MCF 10A (cell line): ENCODE measurements at places on chromosomes 5 and 9.

- no peaks in the 10 kb centered on the region for H3K4me1 ChIP-seq
- H3K27me3 ChIP-seq, result peaks cover 11% of the 10 kb centered on the region
- no peaks in the 10 kb centered on the region for H3K36me3 ChIP-seq
- no peak overlapping the region for H3K4me3 ChIP-seq
Measured at GRCh38 chr5:136202469-136203205, 9.7 kb upstream of the SMIM32 start.

DNA sequence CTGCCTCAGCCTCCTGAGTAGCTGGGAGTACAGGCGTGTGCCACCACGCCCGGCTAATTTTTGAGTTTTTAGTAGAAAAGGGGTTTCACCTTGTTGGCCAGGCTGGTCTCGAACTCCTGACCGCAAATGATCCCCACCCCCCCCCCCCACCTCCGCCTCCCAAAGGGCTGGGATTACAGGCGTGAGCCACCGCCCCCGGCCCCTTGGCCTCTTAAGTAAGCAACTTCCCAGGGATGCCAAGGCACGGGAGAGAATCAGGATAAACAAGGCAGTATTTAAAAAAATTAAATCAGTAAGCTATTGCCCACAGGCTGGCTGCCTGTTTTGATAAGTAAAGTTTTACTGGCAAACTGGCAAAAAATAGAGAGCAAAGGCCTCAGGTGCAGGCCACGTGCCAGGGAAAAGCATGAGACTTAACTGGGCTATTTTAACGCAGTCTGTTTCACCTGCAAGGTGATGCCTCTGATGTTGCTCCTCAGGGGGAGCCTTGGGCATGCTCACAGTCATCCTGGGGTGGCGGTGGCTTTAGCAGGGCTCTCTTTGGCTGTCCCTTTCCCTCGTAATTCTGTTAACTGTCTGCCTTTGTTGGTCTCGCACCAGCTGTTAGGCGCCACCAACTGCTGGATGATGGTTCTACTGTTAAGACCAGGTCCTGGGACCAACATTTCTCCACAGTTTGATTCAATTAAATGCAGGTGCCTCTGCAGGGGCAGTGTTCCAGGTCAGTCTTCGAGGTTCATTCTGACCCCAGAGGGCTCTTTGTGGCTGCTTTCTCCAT lies 19.4 kb upstream of the RNF130 start:
- no peak overlapping the region for H3K4me3 ChIP-seq
- peak; percentile 61 for DNase-seq
- H3K4me1 ChIP-seq, result no peaks in the 10 kb centered on the region
- no peaks in the 10 kb centered on the region for H3K27me3 ChIP-seq
- no peaks in the 10 kb centered on the region for H3K36me3 ChIP-seq
- H3K27ac ChIP-seq, result no peak overlapping the region

GRCh38 chr9:32348106-32348695 lies 36.2 kb upstream of the ACO1 start:
- no peak overlapping the region for H3K4me3 ChIP-seq
- no peaks in the 10 kb centered on the region for H3K36me3 ChIP-seq
- DNase-seq, result no peak
- H3K4me1 ChIP-seq, result peaks cover 5% of the 10 kb centered on the region
- peaks cover 6% of the 10 kb centered on the region for H3K27me3 ChIP-seq
- H3K27ac ChIP-seq, result no peak overlapping the region

DNA sequence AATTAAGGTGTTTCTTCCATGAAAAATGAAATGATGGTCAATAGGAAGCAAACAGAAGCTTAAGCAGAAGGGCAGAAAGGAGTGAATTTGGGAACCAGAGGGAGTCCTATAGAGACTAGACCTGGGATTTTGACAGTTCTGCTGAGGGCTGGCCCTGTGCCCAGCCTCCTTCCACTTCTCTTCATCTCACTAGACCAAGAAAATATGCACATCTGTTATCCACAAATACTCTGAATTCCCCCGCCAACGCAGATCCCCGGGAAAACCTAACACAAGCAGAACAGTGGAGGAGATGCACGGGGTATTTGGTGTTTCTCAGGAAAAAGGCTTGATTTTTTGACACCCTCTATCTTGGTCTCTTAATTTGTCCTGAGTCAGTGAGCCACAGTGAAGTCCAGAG lies 22.7 kb downstream of the GRIA1 start:
- H3K27me3 ChIP-seq, result no peaks in the 10 kb centered on the region
- H3K27ac ChIP-seq, result no peak overlapping the region
- H3K4me1 ChIP-seq, result peaks cover 5% of the 10 kb centered on the region
- no peak for DNase-seq
- no peak overlapping the region for H3K4me3 ChIP-seq

- no peaks in the 10 kb centered on the region for H3K4me1 ChIP-seq
- H3K27me3 ChIP-seq, result no peaks in the 10 kb centered on the region
- no peak overlapping the region for H3K4me3 ChIP-seq
- H3K27ac ChIP-seq, result no peak overlapping the region
- H3K36me3 ChIP-seq, result peaks cover 6% of the 10 kb centered on the region
Measured at GRCh38 chr9:35229066-35229778, 67.4 kb downstream of the UNC13B start.

DNA sequence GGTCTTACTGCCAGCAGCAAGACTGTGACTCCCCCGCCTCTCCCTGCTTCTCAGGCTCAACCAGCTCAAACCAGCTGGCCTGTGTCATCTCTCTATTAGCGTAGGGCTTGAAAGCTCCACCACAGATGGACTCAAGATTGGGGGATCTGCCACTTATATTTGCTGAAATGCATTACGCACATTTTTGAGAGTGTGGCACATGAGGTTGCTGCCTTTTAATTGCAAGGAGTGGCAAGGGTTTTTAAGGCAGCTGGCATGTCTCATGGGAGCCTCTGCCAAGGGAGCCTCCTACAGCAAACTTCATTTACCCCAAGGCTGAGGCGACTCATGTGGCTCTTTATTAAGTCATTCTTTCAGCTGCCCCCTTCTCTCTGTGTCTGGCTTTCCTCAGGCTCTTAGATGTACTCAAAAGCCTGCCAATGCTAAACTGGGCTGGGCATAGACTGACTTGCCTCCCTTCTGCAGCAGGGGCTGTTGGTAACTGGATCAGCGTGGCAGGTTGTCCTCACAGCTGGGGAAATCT lies 219.3 kb downstream of the SMARCA2 start:
- H3K4me3 ChIP-seq, result no peak overlapping the region
- no peak overlapping the region for H3K27ac ChIP-seq
- H3K36me3 ChIP-seq, result no peaks in the 10 kb centered on the region
- peak; percentile 16 for DNase-seq
- peaks cover 13% of the 10 kb centered on the region for H3K4me1 ChIP-seq

DNA sequence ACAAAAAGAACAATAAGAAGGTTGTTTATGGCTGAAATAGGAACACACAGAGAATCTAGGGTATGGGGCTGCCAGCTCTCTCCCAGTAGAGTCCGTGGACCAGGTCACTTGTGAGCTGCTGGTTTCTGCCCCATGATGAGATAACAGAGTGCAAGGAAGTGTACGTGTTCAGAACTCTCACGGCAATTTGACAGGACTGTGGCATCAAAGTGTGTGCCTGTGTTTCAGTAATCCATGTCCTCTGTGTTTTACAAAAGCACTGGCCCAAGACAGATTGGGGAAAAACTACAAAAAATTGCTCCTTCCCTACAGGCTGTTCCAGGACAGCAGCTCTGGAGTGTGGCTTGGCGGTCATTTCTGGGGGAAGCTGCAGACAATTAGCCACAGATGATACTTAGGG lies 184.6 kb downstream of the AUH start:
- H3K4me1 ChIP-seq, result peaks cover 44% of the 10 kb centered on the region
- no peaks in the 10 kb centered on the region for H3K36me3 ChIP-seq
- H3K27me3 ChIP-seq, result no peaks in the 10 kb centered on the region
- H3K27ac ChIP-seq, result peak overlapping the region; percentile 89
- no peak for DNase-seq
- peak overlapping the region; percentile 57 for H3K4me3 ChIP-seq

DNA sequence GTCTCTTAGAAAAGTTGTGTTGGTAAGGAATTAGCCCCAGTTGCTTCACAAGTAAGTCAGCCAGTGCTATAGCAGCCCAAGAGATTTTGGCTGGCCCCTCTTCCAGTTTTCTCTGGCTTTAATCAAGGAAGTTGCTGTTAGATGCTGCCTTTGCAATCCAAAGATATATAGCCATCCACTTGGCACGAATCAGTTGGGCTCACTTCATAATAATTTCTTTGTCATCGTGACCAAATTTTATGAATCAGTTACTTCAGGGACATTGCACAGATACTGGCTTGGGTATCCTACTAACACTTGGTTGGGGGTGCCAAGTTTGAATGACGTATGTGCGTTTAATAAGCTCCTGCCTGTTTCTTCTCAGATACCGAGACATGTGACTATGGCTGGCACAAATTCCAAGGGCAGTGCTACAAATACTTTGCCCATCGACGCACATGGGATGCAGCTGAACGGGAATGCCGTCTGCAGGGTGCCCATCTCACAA lies 81.5 kb downstream of the VCAN start:
- no peaks in the 10 kb centered on the region for H3K27me3 ChIP-seq
- H3K27ac ChIP-seq, result no peak overlapping the region
- peaks cover 11% of the 10 kb centered on the region for H3K4me1 ChIP-seq
- no peak overlapping the region for H3K4me3 ChIP-seq
- no peak for DNase-seq

DNA sequence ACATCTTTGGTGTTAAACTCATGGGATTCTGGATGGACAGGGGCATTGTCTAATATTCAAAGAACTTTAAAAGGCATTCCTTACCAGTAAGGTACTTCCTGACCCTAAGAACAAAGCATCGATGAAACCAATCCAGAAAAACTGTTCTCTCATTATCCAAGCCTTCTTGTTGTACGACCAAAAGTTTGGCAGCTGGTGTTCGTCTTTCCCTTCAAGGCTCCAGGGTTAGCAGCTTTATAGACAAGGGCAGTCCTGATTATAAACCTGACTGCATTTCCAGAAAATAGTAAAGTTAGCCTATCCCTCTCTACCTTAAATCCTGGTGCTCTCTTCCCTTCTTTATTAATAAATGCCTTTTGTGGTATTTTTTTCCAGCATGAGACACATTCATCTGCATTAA lies 149.4 kb upstream of the MRPS30 start:
- no peaks in the 10 kb centered on the region for H3K4me1 ChIP-seq
- no peaks in the 10 kb centered on the region for H3K27me3 ChIP-seq
- H3K4me3 ChIP-seq, result no peak overlapping the region

GRCh38 chr9:19408316-19408692 lies 505 bp upstream of the ACER2 start:
- H3K4me1 ChIP-seq, result peaks cover 13% of the 10 kb centered on the region
- H3K4me3 ChIP-seq, result peak overlapping the region; percentile 98
- H3K27me3 ChIP-seq, result no peaks in the 10 kb centered on the region
- DNase-seq, result no peak
- H3K36me3 ChIP-seq, result no peaks in the 10 kb centered on the region
- no peak overlapping the region for H3K27ac ChIP-seq

DNA sequence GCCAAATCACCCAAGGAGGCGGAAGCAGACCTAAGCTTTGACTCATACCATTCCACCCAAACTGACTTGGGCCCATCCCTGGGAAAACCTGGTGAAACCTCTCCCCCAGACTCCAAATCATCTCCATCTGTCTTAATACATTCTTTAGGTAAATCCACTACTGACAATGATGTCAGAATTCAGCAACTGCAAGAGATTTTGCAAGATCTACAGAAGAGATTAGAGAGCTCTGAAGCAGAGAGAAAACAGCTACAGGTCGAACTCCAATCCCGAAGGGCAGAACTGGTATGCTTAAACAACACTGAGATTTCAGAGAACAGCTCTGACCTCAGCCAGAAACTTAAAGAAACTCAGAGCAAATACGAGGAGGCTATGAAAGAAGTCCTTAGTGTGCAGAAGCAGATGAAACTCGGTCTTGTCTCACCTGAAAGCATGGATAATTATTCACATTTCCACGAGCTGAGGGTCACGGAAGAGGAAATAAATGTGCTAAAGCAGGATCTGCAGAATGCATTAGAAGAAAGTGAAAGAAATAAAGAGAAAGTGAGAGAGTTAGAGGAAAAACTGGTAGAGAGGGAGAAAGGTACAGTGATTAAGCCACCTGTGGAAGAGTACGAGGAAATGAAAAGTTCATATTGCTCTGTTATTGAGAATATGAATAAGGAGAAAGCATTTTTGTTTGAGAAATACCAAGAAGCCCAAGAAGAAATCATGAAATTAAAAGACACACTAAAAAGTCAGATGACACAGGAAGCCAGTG lies 15.8 kb upstream of the TTC23L start:
- H3K4me3 ChIP-seq, result no peak overlapping the region
- no peak for DNase-seq
- H3K27ac ChIP-seq, result no peak overlapping the region
- H3K36me3 ChIP-seq, result peaks cover 30% of the 10 kb centered on the region
- H3K27me3 ChIP-seq, result no peaks in the 10 kb centered on the region

GRCh38 chr5:154646745-154647113 lies 108.4 kb upstream of the LARP1 start:
- H3K27me3 ChIP-seq, result no peaks in the 10 kb centered on the region
- no peaks in the 10 kb centered on the region for H3K4me1 ChIP-seq
- H3K4me3 ChIP-seq, result no peak overlapping the region
- DNase-seq, result no peak
- peaks cover 6% of the 10 kb centered on the region for H3K36me3 ChIP-seq

DNA sequence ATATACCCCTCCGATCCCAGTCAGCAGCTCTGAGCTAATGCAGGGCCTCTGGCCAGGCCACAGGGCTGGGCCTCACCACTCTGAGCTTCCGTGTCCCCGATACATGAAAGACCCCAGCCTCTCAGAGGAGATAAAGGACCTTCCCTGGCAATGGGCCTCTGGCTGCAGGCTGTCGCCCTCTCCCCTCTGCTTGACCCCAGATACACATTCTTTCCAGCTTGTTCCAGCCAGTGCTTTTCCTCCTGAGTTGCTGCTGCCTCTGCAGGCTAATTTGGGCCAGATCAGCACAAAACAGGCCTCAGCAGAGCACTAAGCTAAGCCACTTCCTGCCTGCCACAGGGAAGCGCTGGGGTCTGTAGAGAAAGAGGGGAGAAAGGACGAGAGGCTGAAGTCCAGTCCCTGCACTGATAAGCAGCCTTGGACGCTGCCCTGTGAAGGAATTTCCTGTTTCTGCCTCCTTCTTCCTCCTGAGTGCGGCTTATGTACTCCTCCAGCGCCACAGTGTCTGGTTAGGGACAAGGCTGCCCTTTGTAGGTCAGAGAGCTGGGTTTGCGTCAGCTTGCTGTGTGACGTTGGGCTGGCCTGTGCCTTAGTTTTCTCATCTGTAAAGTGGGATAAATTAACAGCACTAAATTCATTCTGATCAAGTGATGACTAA lies 73.0 kb upstream of the IL17B start:
- H3K36me3 ChIP-seq, result no peaks in the 10 kb centered on the region
- peaks cover 39% of the 10 kb centered on the region for H3K4me1 ChIP-seq

- H3K27ac ChIP-seq, result no peak overlapping the region
- H3K36me3 ChIP-seq, result peaks cover 7% of the 10 kb centered on the region
- DNase-seq, result no peak
- peaks cover 71% of the 10 kb centered on the region for H3K27me3 ChIP-seq
- H3K4me3 ChIP-seq, result no peak overlapping the region
- peaks cover 8% of the 10 kb centered on the region for H3K4me1 ChIP-seq
Measured at GRCh38 chr5:176690911-176691310, 43.6 kb downstream of the TSPAN17 start.

DNA sequence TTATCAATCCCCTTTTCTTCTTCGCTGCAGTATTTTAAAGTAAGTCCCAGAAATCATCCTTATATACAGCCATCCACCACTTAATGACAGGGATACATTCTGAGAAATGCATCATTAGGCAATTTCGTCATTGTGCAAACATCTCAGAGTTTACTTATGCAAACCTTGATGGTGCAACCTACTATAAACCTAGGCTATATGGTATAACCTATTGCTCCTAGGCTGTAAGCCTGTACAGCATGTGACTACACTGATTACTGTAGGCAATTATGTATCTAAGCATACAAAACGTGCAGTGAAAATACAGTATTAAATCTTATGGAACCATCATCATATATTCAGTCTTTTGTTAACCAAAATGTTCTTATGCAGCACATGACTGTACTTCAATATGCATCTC lies 36.8 kb downstream of the SAXO1 start:
- H3K4me3 ChIP-seq, result no peak overlapping the region
- no peaks in the 10 kb centered on the region for H3K36me3 ChIP-seq
- peak; percentile 24 for DNase-seq
- H3K27ac ChIP-seq, result no peak overlapping the region
